ENCODE measurements at places on chromosomes 16 and 17.

GRCh38 chr17:69908626-69909368, 166.2 kb upstream of the KCNJ16 start:
- DNase-seq, result no peak

DNA sequence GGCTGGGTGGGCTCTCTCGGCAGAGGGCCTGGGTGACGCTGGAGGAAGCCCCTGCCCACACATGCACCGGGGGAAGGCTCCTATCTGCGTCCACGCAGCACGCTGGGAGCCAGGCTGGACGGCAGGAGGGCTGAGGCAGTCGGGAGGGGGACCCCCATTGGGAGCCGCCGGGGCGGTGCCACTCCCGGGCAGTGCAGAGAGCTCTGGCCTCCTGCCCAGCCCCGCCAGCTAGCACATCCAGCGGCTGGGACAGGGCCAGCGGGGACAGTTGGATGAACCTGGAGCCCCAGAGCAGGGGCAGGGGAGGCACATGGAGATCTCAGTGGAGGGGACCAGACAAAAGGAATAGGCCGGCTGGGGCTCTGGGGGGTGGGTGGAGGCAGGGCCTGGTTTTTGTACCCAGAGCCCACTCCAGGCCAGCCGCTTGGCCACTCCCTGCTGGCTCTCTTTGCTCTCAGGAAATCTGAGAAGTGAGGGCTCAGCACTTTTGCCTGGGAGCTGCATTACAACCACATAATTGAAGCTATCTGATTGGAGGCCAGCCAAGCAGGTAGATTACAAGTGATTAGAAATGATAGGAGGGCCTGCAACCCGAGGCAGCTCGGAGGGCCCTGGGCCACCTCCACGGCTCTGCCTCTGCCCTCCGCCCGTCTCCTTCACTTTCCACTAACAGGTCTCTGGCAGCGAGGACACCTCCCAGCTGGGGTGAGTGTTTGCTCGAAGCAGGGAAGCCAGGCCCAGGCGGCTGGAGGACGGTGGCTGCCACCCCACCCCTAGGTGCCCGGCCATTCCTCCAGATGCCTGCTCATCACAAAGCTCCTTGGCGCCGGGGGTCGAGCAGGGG, 40.1 kb downstream of the ENGASE start:
- DNase-seq, result no peak

GRCh38 chr17:64413513-64413912, 22.9 kb upstream of the PECAM1 start:
- no peak for DNase-seq

DNA sequence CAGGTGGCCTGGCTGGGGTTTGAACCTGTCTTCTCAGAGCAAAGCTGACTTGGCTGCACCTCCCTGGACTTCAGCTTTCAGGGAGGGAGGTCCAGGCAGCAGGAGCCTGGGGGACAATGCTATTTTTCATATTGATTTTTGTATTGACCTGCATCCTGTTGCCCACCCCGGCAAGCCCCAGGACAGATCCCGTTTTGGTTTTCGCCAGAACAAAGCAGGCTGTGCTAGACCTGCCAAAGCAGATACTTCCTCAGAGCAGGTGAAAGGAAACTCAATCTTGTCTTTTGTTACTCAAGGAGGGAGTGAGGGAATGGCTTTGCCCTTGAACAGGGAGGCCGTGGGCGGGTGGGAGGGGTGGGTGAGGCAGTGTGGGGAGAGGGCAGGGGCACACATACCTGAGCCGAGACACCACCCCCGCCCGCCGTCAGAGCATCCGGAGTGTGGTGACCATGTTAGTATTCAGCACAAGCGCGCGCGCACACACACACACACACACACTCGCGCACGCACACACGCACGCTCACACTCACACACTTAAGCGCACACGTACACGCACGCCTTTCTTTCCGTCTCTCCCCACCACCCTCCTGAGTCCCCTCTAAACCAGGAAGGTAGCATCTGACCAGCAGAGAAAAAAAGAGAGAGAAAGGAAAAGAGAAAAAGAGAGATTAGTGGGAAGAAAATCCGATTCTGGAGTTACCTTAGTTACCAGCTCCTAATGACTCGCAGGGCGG, 59.5 kb downstream of the RAI1 start:
- no peak for DNase-seq

- DNase-seq, result no peak
These were observed 92.4 kb upstream of the HS3ST2 start for GRCh38 chr16:22721511-22722100.

DNA sequence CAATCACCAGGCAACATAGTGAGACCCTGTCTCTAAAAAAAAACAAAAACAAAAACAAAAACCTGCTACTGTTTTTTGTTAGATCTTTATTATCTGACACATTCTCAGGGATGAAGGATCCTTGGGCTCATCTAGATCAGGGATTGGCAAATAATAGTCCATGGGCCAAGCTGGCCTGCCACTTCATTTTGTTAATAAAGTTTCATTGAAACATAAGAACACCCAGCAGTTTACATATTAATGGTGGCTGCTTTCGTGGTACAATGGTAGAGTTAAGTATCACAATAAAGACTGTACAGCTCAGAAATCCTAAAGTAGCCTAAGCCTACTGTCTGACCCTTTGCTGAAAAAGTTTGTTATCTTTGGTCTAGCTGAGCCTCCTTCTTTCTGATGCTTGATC, 32.9 kb upstream of the CLEC18A start:
- no peak for DNase-seq

- no peak for DNase-seq
These were observed 502 bp downstream of the FAAP100 start for GRCh38 chr17:81551458-81552243.

DNA sequence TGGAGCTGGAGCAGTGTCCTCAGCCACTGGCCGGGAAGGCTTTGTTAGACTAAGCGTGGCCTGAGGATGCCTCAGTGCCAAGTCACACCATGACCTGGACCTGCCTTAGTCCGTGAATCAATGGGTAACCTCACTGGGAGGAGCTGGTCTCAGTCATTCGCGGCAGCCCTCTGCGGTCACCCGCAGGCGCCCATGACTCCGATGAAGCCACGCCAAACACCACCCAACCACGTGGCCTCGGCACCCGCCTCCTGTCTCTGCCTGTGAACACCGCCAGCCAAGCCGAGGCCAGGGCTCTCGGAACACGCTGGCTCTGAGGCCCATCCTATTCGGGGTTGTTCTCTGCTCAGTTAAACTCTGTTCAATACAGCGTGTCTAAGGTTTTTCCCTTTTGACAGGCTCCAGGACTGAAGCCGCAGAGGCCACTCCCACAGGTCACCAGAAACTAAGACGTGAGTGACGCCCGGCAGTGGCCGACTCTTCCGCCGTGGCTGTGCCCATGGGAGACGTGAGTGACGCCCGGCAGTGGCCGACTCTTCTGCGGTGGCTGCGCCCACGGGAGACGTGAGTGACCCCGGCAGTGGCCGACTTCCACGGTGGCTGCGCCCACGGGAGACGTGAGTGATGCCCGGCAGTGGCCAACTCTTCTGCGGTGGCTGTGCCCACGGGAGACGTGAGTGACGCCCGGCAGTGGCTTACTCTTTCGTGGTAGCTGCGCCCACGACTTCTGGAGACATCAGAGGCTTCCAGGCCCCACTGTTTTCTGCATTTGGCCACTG, 16.8 kb upstream of the PABPN1L start:
- DNase-seq, result no peak
